SK-N-MC (cell line): ENCODE measurements at places on chromosomes 7 and 10.

- no peak for DNase-seq
These were observed 66.2 kb downstream of the CTBP2 start for GRCh38 chr10:125093974-125094705.

DNA sequence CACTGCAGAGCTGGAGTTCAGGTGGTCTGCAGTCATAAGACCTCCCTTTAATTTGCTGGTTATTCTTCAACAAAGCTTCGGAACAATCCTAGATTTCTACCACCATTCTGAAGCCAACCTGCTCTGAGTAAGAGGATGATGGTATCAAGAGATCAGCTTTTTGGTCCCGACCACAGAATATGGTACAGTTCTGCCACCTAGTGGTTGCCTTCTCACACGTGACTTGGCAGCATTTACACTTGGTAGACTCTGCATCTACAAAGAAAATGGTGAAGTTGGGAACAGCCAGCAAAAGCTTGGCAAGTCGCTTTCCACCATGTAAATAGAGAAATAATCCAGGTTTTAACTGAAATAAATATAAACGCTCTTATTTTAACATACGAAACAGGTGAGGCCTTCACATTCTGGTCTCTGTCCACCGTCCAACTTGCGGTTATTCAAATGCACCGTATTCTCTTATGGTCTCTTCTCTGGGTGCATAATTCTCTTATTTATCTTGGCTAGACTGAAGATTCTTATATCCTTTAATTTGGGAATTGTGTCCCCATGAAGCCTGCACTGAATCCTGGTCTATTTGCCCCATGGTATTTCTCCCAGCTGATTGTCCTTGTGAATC is 173.9 kb upstream of the GRM3 start:
- peak; percentile 66 for DNase-seq

DNA sequence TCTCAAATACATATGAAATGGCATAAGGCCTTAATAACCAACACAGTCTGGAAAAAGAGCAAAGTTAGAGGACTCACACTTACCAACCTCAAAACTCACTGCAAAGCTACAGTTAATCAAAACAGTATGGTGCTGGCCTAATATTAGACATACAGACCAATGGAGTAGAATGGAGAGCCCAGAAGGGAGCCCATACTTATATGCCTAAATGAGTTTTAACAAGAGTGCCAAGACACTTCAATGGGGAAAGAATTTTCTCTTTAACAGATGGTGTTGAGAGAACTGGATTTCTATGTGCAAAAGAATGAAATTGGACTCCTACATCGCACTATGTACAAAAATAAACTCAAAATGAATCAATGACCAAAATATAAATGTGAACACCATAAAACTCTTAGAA is 522.6 kb downstream of the AUTS2 start:
- no peak for DNase-seq

GRCh38 chr7:143458263-143458662 is 15.0 kb downstream of the TAS2R60 start:
- DNase-seq, result no peak

GRCh38 chr7:41333511-41333910 is 369.4 kb downstream of the INHBA start:
- DNase-seq, result no peak

DNA sequence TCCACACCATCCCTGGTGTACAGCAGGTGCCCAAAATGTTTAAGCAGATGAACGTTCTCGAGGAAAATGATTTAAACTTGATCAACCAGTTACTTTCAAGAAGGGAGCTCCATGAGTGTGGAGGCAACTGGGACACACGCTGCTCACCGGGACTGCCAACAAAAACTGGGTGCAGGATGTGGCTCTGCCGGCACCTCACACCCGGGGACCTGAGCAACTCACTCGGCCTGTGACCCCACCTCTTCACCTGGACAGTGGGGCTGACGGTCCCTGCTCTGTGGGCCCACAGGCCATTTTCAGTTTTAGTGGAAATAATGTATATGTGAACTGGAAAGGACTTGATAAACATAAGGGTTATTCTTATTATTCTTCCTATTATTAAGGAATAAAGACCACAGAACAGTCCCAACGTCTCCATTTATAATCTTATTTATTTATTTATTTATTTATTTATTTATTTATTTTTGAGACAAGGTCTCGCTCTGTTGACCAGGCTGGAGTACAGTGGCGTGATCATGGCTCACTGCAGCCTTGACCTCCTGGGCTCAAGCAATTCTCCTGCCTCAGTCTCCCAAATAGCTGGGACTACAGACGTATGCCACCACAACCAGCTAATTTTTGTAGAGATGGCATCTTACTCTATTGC is 60.6 kb downstream of the RGS10 start:
- DNase-seq, result no peak

- peak; percentile 52 for DNase-seq
These were observed 23.6 kb upstream of the PFKP start for GRCh38 chr10:3043512-3044368.

- DNase-seq, result peak; percentile 37
These were observed 92.4 kb downstream of the ARID5B start for GRCh38 chr10:61993711-61994401.

DNA sequence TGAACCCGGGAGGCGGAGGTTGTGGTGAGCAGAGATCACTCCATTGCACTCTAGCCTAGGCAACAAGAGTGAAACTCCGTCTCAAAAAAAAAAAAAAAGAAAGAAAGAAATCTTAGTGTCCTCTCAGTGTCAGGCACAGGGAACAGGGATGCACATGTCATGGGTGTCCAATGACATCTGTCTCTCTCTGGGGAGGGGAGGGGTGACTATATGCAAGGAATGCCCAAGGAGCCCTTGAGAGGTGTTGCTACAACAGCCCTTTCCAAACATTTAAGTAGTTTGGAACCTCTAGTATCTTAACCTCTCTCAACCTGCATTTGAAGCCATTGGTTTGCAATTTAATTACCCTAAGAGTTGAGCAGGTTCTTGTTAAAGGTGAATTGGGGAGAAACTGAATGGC is 28.9 kb downstream of the PDLIM1 start:
- DNase-seq, result no peak

- DNase-seq, result no peak
These were observed 2.1 kb downstream of the SLC25A40 start for GRCh38 chr7:87874066-87874465.

- DNase-seq, result no peak
These were observed 63.2 kb upstream of the FHIP2A start for GRCh38 chr10:114758331-114758730.

DNA sequence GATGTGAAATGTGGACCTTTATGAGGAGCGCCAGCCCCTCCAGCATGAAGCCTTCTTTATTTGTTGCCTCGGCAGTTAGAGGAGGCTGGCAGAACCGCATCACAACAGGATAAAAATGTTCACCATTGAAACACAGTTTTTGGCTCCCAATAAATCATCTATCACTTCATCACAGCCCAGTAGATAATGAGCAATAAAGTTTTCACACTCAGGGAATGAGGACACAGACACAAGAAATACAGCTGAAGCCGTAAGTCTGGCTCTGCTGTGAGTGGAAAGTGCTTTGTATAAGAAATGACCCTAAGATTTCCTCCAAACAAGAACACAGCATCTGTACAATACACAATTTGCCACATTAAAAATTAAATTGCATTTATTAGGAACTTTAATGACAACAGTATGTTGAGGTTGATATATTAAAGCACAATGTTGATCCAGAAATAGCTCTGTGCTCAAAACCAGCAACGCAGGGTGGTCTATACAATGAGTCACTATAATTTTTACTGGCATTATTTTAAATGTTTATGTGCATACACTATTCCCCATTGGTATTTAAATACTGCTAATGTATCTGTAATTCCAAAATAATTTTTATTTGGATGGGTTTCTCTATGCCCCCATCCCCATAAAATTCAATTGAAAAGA is 301.8 kb upstream of the MGMT start:
- no peak for DNase-seq

DNA sequence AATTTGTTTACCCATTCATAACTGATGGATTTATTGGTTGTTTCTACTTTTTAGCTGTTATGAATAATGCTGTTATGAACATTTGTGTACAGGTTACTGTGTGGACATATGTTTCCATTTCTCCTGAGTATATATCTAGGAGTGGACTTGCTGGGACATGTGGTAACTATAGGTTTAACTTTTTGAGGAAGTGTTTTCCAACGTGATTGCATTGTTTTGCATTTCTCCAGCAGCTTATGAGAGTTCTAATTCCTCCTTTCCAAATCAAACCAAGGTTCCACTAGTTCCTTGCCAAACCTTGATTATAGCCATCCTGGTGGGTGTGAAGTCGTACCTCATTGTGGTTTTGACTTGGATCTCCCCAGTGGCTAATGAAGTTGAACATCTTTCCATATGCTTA is 2.6 kb upstream of the PRF1 start:
- DNase-seq, result no peak

GRCh38 chr7:141700848-141701371 is 1.1 kb downstream of the DENND11 start:
- DNase-seq, result no peak

- DNase-seq, result no peak
These were observed 26.6 kb upstream of the FAM180A start for GRCh38 chr7:135775230-135775629.

GRCh38 chr7:1693991-1694524 is 24.0 kb downstream of the ELFN1 start:
- no peak for DNase-seq

DNA sequence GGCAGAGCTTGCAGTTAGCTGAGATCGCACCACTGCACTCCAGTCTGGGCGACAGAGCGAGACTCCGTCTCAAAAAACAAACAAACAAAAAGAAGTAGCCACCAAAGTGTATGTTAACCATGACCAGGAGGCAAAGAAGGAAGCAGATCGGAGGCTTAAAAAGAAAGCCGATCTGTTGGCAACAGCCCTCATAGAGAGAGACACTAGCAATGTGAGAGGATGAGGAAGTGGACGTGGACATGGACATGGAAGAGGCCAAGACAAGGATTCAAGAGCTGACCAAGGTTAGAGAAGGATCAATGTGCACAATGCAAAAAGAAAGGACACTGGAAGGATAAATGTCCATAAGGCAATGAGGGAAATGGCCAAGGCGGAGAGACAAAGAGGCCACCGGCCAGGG is 14.9 kb upstream of the ADCK2 start:
- DNase-seq, result no peak

DNA sequence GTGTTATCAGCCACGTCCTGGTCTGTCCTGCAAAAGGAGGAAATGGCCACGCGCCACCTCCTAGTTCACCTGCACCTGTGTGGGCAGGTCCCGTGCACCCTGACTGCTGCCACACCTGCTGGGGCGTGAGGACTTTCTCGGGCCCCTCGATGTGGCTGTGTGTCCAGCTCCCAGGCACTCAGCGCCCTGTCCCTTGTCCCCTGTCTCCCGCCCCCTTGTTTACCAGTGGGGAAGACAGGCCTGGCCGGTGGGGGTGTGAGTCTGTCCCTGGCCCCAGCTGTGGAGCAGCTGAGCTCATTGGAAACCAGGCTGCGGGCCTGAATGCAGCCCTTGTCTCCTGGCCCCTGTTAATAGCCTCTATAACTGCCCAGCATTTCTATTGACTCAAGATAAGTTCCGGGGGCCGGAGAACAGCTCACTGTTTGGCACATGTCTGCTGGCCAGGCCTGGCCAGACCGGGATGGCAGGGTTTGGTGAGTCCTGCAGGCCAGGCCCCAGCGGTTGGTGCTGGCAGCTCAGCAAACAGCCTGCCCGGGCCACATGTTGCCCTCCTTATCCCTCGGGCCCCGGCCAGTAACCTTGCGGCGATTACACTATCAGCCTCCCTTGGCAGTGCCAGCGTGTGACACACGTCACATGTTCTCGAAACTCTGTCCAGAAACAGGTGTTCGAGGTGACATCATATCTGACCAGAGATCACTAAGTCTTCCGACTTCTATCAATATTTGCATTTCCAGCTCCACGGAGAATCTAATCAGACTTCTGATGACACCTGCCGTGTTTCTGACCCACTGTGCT is 52.1 kb downstream of the FOXL3 start:
- DNase-seq, result no peak

DNA sequence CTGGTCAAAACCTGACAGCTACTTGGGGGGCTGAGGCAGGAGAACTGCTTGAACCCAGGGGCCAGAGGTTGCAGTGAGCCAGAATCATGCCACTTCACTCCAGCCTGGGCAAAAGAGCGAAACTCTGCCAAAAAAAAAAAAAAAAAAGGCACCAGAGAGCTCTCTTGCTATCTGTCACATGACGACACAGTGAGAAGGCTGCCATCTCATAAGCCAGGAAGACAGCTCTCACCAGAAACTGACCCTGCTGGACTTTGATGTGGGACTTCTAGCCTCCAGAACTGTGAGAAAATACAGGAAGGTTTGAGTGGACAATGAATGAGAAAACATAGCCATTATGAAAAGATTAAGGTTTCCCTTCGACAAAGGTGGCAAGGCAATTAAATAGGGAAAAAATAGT is 51.1 kb upstream of the KCNIP2 start:
- DNase-seq, result no peak

DNA sequence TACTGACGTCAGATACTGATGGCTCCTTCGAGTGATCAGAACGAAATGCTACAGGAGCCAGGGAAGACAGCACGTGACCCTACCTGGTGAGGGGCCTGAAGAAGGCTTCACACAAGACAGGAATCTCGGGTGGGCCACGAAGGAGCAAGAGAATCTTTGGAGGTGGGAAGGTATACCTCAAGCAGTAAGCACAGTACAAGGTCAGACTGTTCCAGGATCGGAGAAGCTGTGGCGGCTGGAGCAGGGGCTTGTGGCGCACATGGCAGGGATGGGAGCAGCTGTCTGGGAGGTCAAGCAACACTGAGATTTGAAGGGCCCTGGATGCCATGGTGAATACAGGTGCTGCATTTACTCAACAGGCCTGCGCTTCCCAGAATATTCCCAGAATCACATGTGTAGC is 45.4 kb downstream of the C10orf143 start:
- no peak for DNase-seq
